Activated naive CD8-positive, alpha-beta T cell treated with anti-CD3 and anti-CD28 coated beads, Interleukin-2, amount 10 ng/mL, durations not matched to agents 7 days and 5 days (primary cell): ENCODE measurements at places on chromosomes 3 and 15. TPM values are rescaled to one million over a fixed set of nuclear protein-coding genes. Genes with fewer than 3 reads are reported as not detected.

The CFAP100 gene
- not detected for total RNA-seq

The HRG gene
- not detected for total RNA-seq

The CDAN1 gene
- 33.2 TPM for total RNA-seq

The LYZL4 gene
- total RNA-seq: not detected

The FMN1 gene
- total RNA-seq: 0.08 TPM

The CADPS gene
- total RNA-seq: not detected

The CYP8B1 gene
- not detected for total RNA-seq

The OSTN gene
- total RNA-seq: not detected
